ENCODE measurements at places on chromosomes 5 and 9. TPM values are rescaled to one million over a fixed set of nuclear protein-coding genes. Genes with fewer than 3 reads are reported as not detected.

Gene RUSC2
- total RNA-seq: 65.8 TPM

Gene PDE6A
- not detected for total RNA-seq

Gene ARID3C
- total RNA-seq: not detected

Gene PCSK5
- 47.5 TPM for total RNA-seq

Gene PCDHB13
- total RNA-seq: 4.2 TPM

Gene CD74
- 677 TPM for total RNA-seq

Gene WNT8A
- not detected for total RNA-seq

Gene TAF1L
- total RNA-seq: 0.06 TPM

GRCh38 chr5:159345861-159346260 is 15.6 kb upstream of the IL12B start:
- no peak for DNase-seq

- DNase-seq: no peak
Observed at GRCh38 chr5:89849830-89850512, 559.6 kb downstream of the CETN3 start.

- no peak for DNase-seq
Observed at GRCh38 chr9:74078647-74079046, 418.5 kb upstream of the RORB start.

DNA sequence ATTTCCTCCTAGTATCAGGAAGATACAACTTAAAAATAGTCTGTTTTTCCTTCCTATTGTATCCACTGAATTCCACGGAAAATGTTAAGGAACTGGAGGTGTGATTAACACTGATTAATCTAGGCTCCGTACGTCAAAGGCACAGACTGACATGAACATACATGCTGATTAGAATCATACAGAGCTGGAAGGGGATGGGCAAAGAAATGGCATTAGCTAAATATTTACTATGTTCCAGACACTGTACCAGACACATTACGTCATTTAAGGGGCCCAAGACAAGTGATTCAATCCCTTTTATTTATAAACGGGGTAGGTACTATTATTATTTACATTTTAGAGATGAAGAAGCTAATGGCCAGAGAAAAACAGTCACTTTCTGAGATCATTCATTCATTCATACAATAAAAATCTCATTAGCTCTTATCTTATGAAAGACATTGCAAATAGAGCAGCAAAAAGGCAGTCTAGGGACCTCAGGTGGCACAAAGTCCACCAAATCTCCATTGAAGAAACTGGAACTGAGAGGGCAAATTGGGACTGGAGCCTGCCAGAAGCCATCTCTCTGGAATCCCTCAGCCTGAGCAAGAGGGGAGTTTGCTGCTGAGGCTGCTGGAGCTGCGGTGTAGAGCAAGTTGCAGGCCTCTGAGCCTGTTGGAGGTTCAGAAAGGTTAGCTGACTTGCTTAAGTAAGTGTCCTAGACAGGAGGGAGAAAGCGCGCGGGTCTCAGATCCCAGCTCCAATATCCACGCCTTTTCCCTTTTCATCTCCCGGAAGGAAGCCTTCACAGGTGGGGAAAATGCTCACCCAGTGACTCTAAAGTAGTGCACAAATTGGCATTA is 1.6 kb upstream of the TGFBR1 start:
- no peak for DNase-seq

- no peak for DNase-seq
Observed at GRCh38 chr5:79578876-79579275, 33.4 kb upstream of the TENT2 start.

DNA sequence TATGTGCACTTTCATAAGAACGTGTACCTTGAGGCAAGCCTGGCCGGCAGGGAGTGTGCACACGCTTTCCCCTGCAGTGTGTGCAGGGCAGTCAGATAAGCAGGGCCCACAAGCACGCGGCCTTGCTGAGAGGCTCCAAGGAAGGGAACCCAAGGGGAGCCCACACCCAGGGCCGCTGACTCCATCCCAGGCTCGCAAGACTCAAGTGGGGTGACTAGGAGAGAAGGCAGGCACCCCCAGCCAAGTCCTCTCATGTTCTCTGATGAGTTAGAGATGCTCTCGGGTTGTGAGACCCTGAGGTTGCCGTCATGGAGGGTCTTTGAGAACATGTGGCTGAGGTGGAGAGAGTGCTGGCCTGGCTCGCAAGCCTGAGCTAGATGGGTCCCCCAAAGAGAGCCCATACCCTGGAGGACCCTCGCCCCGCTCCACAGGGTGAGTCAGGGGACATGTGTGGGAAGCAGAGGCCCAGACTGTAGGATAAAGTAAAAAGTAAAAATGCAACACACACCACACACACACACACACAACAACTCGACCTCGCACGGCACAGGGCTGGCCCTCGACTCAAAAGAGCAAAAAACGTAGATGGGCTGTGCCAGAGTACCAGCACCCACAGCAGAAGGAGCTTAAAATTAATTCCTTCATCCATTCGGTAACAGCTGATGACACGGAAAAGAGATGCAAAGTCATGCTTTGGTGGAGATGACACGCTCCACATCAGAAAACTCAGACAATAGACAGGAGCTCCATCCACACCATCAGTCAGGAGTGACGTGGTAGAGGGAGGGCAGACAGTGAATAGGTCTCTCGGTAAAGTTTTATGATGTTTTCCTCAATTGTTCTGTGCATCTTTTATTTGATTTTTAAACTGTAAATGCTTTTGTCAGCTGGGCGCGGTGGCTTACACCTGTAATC is 54.8 kb upstream of the NKD2 start:
- no peak for DNase-seq

- peak; percentile 82 for DNase-seq
Observed at GRCh38 chr5:179530069-179530998, 20.0 kb upstream of the RUFY1 start.

DNA sequence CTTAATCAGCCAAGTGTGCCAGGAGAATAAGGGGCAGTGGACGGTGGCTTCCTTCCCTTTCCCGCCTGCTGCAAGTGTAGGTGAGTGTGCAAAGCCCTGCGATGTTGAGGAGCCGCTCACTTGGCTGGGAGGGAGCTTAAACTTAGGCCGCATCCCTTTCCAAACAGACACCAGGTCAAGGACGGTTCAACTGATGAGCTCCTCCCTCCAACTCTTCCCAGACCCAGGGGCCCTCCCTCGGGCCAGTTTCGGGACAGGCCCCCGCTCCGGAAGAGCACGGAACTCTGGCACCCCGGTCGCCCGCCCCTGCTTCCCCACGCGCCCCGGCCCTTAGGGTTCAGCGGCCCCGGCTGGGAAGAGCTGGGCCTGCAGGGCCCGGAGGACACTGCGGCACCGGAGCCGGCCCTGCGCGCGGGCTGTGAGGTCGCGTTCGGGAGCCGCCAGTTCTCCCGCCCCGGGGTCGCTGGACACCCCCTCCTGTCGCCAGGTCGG is 481 bp downstream of the MRPL36 start:
- DNase-seq: no peak

GRCh38 chr5:54673523-54674225 is 156.1 kb downstream of the SNX18 start:
- DNase-seq: peak; percentile 86

DNA sequence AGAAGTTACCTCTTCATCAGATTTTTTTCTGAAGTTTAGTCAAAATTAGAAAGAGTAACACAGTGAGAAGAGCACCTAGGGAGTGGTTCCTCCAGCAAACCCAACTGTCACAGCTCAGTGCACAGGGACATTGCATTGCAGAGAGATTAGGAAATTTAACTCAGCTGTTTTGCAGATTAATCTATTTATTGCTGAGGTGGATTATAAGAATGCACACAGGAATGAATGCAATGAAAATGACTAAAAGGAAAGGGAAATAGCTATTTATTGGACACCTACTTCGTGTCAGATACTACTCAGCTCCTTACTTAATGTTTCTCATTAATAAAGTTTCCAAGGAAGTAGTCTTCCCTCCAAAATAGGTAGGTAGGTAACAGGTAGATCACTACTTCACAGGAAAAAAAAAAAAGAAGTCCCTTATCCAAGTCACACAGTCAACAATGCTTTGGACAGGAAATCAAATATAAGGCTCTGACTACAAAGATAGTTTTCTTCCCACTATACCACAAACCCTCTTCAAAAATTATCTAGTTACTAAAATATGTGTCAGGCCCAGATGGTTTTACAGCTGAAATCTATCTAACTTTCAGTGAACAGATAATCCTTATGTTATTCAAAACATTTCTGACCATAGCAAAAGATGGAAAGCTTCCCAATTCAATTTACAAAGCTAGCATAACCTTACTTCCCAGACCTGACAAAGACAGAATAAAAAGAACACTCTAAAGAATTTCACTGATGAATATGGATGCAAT is 442.2 kb upstream of the MPDZ start:
- DNase-seq: no peak

- no peak for DNase-seq
Observed at GRCh38 chr5:71907608-71908145, 188.6 kb downstream of the CARTPT start.

- DNase-seq: no peak
Observed at GRCh38 chr5:142644127-142644526, 41.8 kb downstream of the FGF1 start.

- DNase-seq: no peak
Observed at GRCh38 chr9:113598883-113599282, 135.4 kb downstream of the RGS3 start.

GRCh38 chr5:16980983-16981382 is 44.9 kb upstream of the MYO10 start:
- no peak for DNase-seq

DNA sequence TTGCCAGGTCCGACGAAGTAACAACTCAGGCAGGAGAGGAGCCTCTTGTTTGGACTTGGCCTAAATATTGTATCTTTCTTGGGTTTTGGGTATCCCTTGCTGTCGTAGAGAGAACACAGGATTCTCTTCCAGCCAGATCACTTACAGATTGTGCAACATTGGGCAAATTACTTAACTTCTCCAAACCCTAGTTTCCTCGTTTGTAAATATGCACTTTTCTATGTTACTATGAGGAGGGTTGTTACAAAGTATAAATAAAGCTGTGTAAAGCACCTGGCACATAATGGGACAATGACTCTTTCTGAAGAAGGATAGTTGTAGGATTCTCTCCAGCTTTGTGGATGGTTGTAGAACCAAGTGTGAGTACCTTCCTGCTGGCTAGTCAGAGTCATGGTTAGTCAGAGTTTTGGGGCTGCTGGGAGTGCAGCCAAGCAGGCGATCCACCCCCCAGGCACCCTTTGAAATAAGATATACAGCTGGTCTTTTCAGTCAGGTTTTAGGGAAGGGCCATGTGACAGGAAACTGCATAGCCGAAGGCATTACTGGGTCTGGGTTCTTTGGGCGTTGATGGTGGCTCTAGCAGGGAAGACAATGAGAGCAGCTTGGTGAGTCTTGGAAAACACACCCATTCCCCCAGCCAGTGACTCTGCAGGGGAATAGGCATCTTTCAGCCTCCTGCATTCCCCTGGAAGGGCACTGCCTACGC is 49.9 kb upstream of the GDNF start:
- DNase-seq: no peak

- DNase-seq: no peak
Observed at GRCh38 chr5:102762095-102762534, 7.0 kb downstream of the PAM start.

GRCh38 chr9:128702949-128703615 is 779 bp downstream of the PKN3 start:
- DNase-seq: peak; percentile 78

- no peak for DNase-seq
Observed at GRCh38 chr5:52579391-52579790, 208.3 kb upstream of the ITGA1 start.

DNA sequence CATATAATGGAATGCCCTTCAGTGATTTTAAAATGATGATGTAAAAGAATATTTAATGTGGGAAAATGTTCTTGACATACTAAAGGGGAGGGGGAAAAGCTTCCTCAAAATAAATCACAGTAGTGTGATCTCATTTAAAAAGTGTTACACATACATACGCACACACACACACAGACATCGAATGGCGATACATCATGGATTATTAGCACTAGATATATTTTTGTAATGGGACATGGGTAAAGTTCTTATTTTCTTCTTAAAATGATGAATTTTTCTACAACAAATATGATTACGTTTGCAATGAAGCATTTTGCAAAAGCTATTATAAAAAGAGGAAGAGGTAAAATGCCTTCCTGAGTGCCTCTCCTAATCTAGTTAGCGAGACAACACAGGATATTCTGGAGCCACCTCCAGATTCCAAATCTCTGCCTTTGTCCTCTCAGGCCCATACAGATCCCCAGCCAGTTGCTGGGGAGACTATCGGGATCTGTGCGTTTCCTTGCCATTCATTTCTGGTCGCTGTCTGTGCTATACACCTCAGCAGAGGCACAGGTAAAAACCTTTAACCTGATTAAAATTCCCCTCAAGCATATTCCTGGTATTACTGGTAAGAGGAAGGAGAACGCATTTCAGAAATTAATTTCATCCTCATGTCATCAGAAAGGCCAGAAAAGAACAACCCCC is 69.6 kb downstream of the SLC28A3 start:
- no peak for DNase-seq

DNA sequence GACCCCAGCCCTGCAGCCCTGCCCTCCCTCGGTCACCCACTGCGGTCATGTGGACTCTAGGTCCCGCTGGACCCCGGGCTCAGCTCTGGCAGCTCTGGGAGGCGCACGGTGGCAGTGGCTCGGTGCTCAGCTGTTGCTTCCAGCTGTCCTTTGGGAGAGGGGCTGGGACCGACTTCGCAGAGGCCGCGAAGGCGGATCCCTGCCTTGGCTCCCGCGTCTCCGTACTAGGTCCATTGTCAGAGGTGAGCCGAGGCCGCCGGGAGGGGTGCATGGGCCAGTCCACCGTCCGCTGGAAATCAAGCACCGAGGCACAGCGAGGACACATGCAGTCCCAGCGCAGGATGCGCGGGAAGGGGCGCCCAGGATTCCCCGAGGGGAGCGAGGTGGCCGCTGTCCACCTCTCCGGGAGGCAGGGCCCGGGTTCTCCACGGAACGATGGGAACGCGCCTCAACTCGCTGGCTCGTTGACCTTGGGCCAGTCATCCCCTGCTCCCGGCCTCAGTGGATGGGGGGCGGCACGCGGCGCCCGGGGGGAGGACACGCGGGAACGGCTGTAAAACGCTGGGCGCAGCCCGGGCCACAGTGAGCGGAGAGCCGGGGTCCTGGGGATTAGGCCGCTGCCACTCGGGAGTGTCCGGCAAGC is 732 bp downstream of the GBGT1 start:
- no peak for DNase-seq

GRCh38 chr5:95840956-95841705 is 18.6 kb upstream of the GLRX start:
- no peak for DNase-seq

DNA sequence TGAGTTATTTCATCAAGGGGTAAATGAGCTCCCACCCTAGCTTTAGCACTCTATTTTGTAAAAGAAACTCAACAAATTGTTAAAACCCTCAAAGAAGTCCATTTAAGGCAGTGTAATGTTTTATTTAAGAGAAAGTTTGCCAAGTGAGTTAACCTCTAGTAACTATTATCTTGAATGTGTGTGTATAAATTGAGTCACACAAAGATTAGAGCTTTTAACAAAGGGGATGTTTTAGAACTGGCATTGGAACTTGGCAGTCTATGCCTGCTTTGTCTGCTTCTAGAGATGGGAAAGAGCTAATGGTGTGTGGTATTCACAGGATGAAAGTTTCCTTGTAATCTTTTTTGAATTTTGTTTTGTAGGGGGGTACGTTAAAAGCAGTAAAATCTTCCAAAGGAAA is 33.2 kb downstream of the KDM3B start:
- no peak for DNase-seq
